Esophagus squamous epithelium (tissue), 5 donors: ENCODE measurements at places on chromosomes 2 and 18.

- no peak for DNase-seq
These were observed 21.2 kb upstream of the IKZF2 start for GRCh38 chr2:213172641-213173040.

DNA sequence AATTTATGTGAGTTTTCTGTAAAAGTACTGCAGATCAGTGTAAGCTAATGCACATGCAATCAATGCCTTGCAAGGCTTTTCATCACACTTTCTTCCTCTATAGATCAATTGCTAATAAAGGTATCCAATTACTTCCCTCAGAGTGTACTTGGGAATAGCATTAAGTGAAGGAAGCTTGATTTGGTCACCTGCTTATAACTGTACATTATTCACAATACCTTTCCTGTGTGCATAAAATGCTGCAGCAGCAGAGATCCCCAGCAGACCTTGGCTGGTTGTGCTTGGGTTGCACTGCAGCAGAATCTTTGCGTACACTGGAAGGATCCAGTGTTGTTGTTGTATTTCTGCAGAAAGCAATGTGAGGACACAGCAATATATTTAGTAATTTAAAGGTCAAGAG lies 18.5 kb upstream of the SCN9A start:
- no peak for DNase-seq

DNA sequence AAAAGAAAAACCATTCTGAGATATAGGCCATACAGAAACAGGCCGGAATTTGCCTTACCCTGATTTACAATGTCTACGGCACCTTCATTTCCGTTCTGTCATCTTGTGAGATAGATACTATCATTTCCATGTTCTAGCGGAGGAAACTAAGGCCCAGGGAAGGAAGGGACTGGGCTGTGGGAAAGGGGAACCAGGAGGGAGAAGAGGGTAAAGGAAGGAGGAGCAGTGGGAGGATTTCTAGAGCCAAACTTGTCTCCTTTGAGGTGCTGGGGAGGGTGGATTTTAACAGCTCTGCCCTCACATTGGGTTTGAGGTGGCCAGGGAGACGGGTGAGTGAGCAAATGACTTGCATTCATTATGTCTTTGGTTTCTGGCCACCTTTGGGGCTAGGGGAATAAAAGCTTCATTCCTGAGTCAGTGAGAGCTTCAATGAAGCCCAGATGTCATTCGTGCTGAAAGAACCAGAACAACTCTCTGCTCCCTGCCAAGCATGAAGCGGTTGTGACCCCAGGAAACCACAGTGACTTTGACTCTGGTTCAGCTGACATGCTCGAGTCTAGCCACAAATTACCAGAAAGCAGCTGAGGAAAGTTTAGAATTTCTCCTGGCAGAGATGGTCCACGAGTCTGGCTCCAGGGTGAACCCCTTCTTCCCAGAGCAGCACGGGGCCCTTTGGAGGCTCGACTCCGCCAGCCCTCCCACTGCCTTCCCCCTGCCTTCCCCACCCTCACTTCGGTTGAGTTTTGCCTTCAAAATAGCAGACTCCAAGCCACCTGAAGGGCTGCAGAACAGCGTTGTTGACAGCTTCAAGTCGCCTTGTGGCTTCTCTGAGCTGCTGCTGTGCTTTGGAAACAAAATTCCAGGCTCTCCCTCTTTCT lies 3.8 kb downstream of the ACTG2 start:
- no peak for DNase-seq

GRCh38 chr2:36633470-36634092 lies 35.6 kb upstream of the FEZ2 start:
- no peak for DNase-seq

GRCh38 chr2:104768694-104769093 lies 85.2 kb upstream of the POU3F3 start:
- no peak for DNase-seq

DNA sequence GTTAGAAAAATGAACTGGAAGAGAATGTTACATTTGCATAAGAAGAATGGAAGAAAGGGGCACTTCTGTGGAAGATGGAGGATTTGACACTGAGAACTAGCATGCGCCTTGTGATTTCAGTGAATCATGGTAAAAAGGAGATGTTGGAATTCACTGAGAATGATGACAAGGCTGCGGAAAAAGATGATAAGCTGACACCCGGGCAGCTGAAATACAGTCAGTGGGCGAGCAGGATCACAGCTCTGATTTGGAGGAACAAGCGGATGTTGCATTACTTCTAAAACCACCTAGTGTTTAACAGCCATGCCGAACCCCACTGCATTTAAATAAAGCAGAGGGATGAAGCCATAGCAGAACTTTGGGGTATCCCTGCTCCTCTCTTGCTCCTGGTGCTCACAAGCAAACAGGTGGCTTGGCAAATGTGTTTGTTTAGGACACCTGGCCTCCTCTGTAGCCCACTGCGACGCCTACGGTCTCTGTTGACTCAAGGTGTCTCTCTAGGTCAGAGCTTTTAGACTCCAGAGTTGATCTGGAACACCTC lies 134.9 kb downstream of the NDUFA10 start:
- no peak for DNase-seq

DNA sequence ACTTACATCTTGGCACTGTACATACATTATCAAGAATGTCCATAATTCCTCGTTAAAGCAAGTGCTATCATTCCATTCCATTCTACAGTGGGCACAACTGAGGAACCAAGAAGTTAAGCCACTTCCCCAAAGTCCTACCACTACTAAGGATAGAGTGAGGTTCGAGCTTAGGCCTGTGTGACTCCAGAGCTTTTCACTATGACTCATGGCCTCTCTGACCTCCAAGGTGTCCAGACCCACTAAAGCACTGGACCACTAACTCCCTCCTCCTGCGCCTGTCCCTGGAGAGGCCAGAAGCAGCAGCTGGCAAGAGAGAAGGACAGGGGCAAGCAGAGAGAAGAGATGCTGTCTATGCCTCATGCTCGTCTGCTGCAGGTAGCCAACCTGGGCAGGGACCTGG lies 117.0 kb downstream of the ZBTB7C start:
- no peak for DNase-seq

- no peak for DNase-seq
These were observed 145.0 kb downstream of the HRH4 start for GRCh38 chr18:24605444-24605843.
